Fibroblast of pulmonary artery (primary cell): ENCODE measurements at places on chromosomes 13 and 19.
A peak's percentile ranks its signal among the peaks of the same experiment; 100 is the strongest.

- DNase-seq = peak; percentile 92
Observed at GRCh38 chr19:42254850-42255765, at the start of gene ERF. TSS of gene ERF (minus strand) at chr19:42255128. CDS start at chr19:42254999, 129 bp downstream.

GRCh38 chr13:30746791-30747190, 11.4 kb downstream of the ALOX5AP start:
- DNase-seq = no peak

- DNase-seq = peak; percentile 4
Observed at GRCh38 chr13:70893832-70894231, 785.6 kb upstream of the KLHL1 start.

DNA sequence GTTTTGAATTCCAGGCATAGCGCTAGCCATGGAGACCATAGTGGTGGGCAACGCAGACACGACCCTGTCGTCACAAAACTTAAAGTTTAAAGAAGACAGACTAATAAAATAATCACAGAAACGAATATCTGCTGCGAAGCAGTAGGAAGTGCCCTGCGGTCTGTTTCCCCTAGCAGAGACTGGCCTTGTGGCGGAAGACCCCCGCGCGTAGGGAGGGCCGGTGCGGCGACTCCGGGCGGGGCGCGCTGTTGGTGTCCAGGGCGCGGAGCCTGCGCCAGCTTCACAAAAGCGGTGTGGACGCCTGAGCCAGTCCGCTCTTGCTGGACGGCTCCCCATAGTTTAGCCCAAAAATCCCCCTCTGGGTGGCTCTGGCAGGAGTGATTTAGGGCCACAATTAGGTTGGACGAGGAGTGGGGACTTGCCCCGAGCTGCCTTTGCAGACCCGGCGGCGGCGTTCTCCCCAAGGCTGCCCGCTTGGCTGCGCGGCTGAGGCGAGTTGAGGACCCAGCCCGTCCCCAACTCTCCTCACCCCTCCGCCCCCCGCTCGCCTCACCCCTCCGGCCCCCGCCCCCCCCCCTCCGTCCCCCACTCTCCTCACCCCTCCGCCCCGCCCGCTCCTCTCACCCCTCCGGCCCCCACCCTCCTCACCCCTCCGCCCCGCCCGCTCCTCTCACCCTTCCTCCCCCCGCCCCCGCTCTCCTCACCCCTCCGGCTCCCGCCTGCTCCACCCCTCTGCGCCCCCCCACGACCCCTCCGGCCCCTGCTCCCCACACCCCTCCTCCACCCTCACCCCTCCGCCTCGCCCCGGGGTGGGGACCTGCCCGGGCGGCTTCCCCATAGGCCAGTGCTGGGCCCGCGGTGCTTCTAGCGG, 14.2 kb upstream of the LATS2 start:
- no peak for DNase-seq

DNA sequence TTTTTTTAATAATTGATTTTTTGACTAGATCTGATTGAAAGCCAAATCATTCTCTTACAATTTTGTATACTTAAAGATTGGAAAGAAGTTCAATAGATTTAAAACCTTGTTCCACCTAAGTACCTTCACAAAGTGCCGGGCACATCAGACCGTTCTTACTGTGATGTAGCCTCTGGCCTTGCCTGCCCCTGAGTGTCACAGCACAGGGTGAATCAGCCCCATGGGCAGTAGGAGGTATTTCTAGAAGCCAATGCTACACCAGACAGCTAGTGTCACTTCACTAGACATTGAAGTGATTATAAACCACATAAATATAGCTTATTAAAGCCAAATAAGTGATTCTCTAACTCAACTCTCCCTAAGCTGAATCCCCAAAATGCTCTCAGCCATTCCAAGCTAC, 131.3 kb downstream of the LACC1 start:
- no peak for DNase-seq

DNA sequence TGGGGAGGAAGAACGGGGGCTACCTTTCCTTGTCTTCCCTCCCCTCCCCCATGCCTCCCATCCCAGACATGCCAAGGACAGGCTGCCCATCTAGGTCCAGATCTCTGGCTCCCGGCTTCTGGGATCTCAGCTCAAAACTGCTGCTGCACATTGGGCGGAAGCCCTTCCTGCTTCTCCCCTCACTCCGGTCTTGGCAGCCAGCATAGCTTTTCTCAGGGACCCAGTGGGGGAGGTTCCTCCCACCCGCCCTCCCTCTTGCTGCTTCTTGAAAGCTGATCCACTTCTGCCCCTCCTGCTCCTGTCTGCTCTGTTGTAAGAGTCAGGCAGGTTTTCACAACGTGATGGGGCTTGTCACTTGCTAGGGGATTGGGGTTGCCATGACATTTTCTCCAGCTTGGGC, 21.7 kb upstream of the RNF17 start:
- peak; percentile 57 for DNase-seq

- DNase-seq = no peak
Observed at GRCh38 chr13:113491418-113491883, 940 bp upstream of the DCUN1D2 start.

- peak; percentile 54 for DNase-seq
Observed at GRCh38 chr13:75316427-75316826, 165.5 kb downstream of the TBC1D4 start.

DNA sequence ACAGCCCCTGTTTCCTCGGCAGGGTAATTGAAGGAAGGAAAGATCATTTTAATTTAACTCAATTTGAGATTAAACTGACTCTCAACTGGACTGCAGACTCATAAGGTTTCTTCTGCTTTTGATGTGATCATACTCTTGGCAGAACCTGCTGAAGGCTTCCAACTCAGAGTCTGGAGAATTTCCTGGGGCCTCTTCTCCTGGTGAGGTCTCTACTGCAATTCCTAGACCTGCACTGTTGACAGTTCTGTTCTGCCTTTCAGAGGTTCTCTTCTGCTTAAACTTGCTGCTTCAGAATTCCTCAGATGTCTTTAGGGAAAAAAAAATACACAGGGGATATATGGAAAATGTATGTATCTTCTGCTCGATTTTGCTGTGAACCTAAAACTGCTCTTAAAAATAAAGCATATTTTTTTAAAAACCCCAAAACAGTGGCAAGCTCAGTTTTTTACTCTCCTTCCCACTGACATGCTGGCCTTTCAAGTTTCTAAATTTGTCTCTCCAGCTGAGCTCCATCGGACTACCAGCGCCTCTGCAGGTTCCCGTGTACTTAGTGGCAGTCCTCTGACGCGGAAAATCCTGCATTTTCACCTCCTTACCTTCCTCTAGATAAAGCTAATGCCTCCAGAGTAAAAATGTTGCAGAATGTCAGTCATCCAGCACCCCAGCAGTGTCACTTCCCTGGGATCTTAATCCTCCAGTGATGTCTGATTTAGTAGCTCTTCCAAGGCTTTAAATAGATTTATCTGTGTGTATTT, 733.5 kb upstream of the SGCG start:
- DNase-seq = no peak

GRCh38 chr19:13020002-13020414, 24.7 kb downstream of the NFIX start:
- no peak for DNase-seq

DNA sequence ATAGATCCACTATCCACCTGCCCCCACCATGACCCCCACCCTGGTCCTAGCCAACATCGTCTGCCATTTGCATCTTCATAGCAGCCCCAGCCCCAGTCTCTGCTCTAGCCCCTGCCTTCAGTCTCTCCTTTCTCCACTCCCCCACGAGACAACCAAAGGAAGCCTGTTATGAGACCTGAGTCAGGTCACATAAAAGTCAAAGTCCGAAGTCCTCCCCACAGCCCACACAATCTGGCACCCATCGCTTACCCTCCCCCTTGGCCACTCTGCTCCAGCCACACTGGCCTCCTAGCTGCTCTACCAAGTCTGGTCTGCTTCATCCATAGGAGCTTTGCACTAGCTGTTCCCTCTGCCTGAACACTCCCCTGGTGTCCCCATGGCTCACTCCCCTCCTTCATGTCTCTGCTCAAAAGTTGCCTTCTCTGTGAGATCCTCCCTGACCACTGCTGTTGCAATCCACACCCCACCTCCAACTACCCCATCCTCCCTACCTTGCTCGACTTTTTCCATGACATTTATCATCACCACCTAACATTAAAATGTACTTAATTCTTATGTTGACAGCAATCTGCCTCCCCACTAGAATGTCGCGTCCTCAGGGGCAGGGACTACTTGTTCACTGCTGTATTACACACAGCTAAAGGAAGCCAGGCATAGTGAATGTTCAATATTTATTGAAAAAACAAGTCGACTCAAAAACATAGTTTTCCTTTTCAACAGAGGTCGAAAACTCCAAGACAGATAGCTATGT, 1.2 kb upstream of the PLEKHG2 start:
- DNase-seq = peak; percentile 72
